ENCODE measurements at places on chromosomes 1 and 21.

GRCh38 chr1:208600456-208601190 is 356.4 kb upstream of the PLXNA2 start:
- no peak for DNase-seq

DNA sequence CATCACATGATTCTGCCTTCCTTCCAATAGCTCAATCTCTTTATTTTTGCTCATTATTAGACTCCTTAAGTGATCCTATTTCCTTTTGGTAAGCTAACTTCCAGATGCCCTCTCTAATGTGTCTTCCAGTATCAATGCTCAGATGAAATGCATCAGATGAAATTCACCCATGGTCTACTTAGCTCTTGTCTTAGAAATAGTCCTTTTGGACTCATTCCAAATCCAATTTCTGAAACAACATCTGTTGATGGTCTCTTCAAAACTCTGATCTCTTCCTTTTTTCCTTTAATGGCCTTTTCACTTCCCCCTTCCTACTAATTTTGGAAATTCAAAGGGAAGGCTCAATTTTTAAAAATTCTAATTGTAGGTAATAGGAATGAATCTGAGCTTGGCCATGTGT is 81.1 kb upstream of the GREM2 start:
- no peak for DNase-seq

GRCh38 chr1:22876359-22877111 is 96.1 kb downstream of the LACTBL1 start:
- DNase-seq: no peak

GRCh38 chr1:224759681-224760091 is 143.6 kb downstream of the CNIH3 start:
- no peak for DNase-seq

- no peak for DNase-seq
Measured at GRCh38 chr1:60890664-60891063, 191.7 kb upstream of the NFIA start.

GRCh38 chr1:29388170-29388569 is 151.8 kb downstream of the PTPRU start:
- DNase-seq: no peak

DNA sequence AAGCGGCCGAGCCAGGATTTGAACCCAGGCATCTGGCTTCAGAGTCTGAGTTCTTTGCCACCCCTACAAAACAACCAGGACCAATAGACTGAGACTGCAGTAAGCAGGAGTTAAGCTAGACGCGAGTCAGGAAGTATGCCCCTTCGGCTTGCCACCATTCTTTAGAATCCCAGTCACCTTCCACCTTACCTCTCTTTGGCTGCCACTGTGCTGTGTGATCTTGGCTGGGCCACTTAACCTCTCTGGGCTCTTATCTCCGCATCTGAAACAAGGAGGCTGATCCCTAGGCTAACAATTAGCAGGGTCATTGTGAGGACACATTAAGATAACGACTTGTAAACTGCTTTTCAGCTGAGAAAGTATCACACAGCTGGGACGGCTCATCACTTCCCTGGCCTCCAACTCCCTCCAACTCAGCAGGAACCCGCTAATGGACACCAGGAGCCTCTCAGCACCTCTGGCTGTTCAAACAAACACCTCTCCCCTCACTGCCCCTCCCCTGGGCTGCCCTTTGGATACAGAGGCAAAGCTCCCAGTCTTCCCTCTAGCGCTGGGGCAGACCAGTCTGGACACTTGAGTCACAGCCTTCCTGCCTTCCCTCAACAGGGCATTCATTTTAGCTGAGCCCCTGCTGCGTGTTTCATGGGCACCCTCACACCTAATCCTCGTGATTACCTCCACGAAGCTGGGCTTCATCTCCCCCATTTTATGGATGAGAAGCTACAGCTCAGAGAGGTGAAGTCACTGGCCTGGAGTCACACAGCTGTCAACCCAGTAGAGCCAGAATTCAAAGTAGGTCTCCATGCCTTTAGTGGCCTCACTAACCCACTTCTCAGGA is 83.2 kb downstream of the CAMK2N1 start:
- no peak for DNase-seq

DNA sequence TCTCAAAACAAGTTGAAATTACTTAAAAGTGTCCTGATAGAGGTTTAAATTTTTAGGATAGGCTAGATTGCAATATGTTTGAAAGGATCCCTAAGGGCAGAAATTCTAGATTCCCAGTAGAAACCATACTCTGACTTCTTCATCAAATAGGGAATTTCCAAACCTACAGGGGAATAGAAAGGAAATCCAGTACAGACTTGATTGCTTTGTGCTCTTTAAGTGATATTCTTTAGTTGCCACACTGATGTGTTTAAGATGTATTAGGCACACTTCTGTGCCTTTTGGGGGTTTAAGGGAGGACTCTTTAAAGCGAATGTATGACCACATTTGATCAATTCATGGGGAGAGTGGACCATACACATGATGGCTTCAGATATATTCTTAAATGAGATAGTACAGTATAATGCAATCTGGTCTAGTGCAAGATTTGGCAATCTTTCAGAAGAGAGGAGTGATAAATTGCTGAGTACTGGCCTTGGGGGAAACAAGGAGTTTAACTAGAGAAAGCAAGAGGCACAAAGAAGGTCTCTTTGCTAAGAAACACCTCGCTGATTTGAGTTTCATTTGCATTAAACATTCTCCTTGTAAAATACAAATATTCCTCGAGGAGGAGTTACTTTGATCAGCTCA is 268.8 kb upstream of the NR5A2 start:
- DNase-seq: no peak

GRCh38 chr1:207241164-207241934 is 80.1 kb upstream of the CD55 start:
- no peak for DNase-seq

All from stimulated activated CD4-positive, alpha-beta T cell treated with anti-CD3 and anti-CD28 coated beads, Interleukin-15, amount 100 ng/mL, for 1 hour (primary cell).